Esophagus squamous epithelium (tissue), 5 donors: ENCODE measurements at places on chromosomes 5 and 9.

DNA sequence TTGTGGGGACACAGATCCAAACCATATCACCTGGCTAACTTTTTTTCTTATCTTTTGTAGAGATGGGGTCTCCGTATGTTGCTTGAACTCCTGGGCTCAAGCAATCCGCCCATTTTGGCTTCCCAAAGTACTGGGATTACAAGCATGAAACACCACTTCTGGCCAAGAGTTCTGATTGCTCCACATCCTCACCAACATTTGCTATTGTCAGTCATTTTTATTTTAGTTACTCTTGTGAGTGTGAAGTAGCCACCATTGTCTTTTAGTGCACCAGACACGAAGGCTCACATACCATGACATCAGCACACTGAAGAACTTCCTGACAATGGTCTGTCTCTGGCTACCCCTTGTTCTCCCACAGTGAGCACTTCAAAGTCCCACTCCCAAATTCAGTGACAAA lies 17.3 kb downstream of the PLAC8L1 start:
- no peak for DNase-seq

DNA sequence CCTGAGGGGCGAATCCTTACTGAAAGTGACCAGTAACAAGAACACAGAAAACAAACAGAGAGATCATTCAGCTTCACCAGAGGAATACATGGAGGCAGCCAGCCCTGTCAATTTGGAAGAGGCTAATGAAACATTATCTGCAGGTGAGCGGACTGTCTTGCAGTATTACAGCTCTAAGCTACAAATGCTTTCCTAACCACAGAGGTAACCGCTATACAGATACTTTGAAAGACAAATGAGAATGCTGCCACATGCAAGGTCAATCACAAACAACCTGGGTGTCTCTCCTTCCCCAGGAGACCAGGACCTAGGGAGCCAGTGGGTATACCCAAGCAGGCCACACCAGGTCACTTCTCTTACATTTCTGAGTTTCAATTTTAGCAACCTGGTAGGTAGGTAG lies 30.2 kb downstream of the EFNA5 start:
- DNase-seq, result no peak

- DNase-seq, result no peak
Observed at GRCh38 chr9:33329117-33329563, 38.8 kb downstream of the NFX1 start.

DNA sequence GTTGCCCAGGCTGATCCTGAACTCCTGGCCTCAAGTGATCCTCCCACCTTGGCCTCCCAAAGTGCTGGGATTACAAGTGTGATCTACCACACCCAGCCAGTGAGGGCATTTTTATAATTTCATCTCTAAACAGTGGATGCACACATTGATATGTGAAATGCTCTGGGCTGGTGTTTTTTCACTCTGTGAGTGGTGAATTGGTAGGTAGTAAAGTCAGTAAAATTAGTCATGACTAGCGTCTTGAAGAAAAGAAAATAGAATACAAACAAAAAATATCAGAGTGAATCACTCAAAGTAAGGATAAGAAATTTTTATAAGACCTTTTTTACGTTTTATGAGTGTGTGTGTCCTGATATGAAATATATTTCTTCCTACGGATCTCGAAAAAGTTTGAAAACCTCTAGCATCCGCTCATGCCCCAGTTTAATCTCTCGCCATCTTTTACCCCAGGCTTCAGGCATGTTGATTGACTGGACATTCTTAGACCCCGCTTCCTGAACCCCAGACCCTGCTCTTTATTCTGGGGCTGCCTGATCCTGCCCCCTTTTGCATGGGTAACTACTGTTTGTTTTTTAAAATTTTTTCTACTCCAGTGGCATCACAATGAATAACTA lies 14.0 kb downstream of the OSTF1 start:
- DNase-seq, result no peak

- DNase-seq, result no peak
Observed at GRCh38 chr9:87148331-87149104, 201.2 kb upstream of the GAS1 start.

GRCh38 chr9:22654833-22655232 lies 208.2 kb downstream of the DMRTA1 start:
- DNase-seq, result no peak

GRCh38 chr5:159797261-159797970 lies 118.9 kb upstream of the ADRA1B start:
- no peak for DNase-seq

- DNase-seq, result no peak
Observed at GRCh38 chr9:80077059-80077458, 505.3 kb downstream of the TLE4 start.

DNA sequence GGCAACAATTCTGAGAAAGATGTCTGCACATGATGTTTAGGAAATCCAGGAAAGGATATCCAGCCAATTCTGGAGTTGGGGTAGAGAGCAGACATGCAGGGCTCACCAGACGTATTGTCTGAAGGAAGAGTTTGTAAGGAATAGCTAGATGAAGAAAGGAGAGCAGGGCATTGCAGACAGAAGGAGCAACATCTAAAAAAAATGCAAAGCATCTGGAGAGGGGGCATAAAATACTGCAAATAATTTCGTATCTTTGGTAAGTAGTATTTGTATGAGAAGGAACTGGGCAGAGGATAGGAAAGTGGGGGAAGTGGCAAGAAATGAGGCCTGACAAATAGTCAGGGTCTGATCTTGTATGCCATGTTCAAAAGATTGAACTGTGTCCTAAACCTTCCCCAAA lies 74.8 kb downstream of the MACIR start:
- DNase-seq, result no peak

GRCh38 chr9:110028271-110028670 lies 179.7 kb downstream of the C9orf152 start:
- no peak for DNase-seq

GRCh38 chr5:3598769-3599211 lies 3.2 kb downstream of the IRX1 start:
- no peak for DNase-seq

GRCh38 chr5:149628221-149628620 lies 46.9 kb downstream of the ARHGEF37 start:
- DNase-seq, result no peak

DNA sequence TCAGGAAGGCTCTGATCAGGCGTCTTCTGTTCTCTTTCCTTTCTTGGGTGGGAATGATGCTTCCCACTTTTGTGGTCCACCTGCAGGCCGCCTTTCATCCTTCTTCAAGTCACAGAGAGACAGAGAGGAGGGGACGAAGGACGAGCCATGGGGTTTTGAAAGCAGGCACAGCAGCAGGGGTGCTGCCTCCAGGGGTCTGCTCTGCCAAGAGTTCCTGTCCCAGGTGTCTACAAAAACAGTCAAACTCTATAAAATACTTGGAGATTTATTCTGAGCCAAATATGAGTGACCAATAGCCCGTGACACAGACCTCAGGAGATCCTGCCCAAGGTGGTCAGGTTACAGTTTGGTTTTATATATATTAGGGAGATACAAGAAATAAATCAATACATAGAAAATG lies 34.5 kb upstream of the LCP2 start:
- DNase-seq, result no peak

DNA sequence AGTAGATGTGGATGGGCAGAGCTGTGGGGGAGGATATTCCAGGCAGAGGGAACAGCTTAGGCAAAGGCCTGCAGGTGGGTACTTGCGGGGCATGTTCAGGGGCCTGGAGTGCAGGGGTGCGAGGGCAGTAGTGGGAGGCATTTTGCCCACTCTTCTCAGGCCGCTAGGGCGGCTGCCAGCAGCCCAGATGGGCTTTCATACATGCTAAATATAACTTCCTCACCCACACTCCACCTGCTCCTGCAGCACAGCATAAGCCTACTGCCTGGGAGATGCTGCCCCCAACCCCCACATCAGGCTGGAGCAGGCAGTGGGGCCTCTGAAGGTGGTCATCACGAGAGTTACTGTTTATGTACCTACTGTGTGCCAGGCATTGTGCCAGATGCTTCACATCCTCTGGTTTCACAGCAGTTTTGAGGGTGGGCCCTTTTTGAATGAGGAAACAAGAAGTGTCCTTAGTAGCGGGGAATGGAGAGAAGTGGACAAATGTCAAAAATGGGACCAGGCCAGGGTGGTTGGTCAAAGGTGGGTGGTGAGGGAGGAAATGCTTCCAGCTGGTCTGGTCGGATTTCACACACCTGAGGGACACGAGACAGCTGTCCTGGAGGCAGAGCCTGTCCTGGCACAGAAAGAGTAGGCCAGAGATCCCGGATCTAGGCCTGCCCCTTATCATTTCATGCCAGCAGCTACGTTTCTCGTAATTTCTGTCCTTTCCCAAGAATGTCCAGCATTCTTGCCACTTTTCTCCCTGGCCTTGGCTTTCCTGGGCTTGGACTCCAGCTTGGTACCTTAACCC lies 12.1 kb downstream of the RGS14 start:
- no peak for DNase-seq

GRCh38 chr5:139038613-139039305 lies 159.4 kb downstream of the SIL1 start:
- no peak for DNase-seq

DNA sequence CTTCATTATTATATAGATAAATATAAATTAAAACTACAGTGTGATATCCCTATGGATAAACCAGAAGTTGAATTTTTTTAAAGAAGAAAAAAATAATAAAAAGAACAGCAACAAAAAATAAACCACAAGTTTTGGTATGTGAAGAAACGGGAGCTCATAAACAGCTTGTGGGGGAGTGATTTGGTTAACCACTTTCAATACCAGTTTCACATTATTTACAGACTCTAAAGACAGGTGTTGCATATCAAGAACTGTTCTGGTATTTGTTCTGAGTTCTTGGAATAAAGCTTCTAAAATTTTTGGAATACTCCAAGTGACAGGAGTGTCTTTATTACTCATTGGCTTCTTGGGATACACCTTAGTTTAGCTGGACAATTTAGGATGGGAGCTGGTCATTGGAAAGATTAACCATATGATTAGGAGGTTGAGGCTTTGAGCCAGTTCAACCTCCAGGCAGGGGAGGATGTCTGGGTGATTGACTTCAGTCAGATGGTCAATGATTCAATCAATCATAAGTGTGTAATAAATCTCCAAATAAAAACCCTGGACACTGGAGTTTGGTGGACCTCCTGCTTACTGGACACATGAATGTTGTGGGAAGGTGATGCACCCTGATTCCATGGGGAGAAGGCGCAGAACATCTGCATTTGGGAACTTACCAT lies 2223.1 kb upstream of the C9orf72 start:
- no peak for DNase-seq

DNA sequence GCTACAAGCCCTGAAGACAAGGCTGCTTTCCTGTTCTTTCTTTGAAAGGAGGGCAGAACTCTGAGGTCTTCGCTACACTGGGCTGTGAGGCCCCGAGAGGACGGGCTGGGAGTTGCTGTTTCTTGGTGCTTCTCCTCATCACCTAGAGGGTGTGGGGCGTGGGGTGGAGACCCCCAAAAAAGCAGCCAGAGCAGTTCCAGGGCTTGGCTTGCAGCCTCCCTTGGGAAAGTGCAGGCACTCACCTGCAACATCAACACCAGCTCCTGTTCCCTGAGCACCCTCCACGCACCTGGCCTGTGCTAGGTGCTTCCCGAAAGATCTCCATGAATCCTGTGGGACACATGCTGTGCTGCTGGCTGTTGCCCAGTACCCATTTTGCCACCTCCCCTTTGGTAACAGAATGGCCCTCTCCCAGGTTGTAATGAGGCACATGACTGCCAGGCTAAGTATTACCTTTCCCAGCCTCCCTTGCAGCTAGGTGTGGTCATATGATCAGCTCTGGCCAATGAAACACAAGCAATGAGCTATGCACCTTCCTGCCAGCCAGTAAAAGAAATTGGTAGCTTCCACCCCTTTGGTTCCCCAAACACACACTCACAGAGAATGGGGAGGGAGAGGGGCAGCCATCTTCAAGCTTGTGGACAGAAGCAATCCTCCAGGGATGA lies 146.0 kb downstream of the C9orf50 start:
- DNase-seq, result no peak

GRCh38 chr5:138706655-138707480 lies 46.4 kb upstream of the CTNNA1 start:
- no peak for DNase-seq

- DNase-seq, result no peak
Observed at GRCh38 chr5:99191206-99191745, 262.5 kb upstream of the CHD1 start.

DNA sequence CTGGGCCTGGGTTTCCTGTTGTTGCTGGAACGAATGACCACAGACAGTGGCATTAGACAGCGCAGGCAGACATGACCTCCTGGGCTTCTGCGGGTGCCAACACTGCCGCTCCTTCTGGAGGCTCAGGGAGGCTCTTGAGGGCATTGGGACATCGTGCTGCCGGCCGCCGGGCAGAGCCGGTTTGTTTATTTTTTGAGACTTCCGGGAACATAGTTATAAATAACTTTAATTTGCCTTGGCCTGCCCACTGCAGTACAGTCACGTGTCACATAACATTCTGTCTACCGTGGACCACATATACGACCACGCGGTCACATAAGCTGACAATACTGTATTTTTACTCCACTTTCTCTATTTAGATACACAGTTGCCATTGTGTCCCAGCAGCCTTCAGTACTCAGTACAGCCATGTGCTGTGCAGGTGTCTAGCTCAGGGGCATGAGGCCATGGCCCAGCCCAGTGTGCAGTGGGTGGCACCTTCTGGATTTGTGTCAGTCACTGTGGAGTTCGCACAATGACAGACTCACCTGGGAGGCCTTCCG lies 8.2 kb upstream of the TOR4A start:
- no peak for DNase-seq

GRCh38 chr9:95084254-95084934 lies 233.1 kb downstream of the FANCC start:
- no peak for DNase-seq

DNA sequence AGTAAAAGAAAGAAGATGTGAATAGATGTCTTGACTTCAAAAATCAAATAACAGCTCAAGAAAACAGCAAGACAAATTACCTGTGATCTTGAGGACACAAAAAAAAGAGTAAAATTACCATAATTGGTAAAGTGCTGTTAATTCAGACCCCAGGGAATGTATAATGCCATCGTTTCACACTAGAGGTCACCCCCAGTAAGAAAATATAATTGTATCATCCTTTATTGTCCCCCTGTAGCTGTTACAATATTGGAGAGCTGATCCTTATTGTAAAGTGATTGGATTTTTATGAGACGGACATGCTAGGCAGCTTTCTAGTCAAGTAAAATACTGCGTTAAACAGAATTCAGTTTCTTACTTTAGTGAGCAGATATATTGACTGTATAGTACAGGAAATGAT lies 377.0 kb downstream of the TLE1 start:
- no peak for DNase-seq
